Ovary (tissue), 10 donors: ENCODE measurements at places on chromosomes 2 and 18. TPM values are rescaled to one million over a fixed set of nuclear protein-coding genes. Genes with fewer than 3 reads are reported as not detected.

DNA sequence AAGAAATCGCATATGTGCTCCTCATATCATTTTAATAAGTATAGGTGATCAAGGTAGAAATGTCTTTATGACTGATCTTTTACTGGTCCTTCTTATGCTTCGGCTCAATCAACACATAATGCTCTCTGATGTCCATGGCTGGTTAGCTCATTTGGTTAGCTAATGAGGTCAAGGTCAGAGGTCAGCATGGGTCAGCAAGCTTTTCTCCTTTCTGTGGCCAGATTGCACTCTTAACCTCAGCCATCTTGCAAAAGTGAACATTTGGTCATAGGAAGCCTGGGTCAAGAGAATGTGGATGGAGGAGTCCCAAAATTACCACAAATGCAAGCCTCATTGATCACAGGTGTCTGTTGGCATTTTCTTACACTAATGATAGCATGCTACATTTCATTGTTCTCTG lies 35.4 kb upstream of the DARS1 start:
- no peak for DNase-seq

GRCh38 chr2:45000921-45001868 lies 8.1 kb downstream of the SIX2 start:
- no peak for DNase-seq

The IHH gene
- total RNA-seq = not detected

GRCh38 chr2:189579585-189580186 lies 900 bp downstream of the SLC40A1 start:
- DNase-seq = no peak

GRCh38 chr2:235836491-235836911 lies 331.7 kb downstream of the GBX2 start:
- DNase-seq = no peak

The RNF149 gene
- total RNA-seq = 44.4 TPM

DNA sequence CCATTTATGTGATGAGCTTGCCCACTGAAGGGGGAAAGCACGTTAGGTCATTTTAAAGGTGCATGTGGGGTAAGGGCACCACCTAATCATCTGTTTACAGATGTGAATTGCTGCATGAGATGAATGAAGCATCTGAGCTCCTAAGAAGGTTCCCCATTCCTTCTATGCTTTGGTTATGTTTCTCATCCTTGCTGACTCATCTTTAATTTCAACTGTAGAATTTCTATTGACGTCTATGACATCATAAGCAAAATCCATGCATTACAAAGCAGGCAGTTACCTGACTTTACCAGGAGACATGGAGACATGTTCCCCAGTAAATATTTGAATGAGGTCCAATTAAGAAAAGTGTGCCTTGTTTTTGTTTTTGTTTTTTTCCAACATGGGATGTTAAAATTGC lies 2.8 kb downstream of the SNTG2 start:
- no peak for DNase-seq

The MEP1B gene
- not detected for total RNA-seq

GRCh38 chr2:126655051-126655450 lies 907 bp upstream of the GYPC start:
- no peak for DNase-seq

The DCDC2C gene
- total RNA-seq = not detected

The KRCC1 gene
- total RNA-seq = 21.4 TPM

GRCh38 chr18:39781565-39781964 lies 2173.5 kb upstream of the PIK3C3 start:
- no peak for DNase-seq

- no peak for DNase-seq
These were observed 123.0 kb upstream of the THUMPD2 start for GRCh38 chr2:39902103-39902502.

The SMAD2 gene
- total RNA-seq = 144 TPM

The GPR55 gene
- 0.20 TPM for total RNA-seq

GRCh38 chr2:233040571-233040970 lies 8.1 kb downstream of the NEU2 start:
- no peak for DNase-seq

DNA sequence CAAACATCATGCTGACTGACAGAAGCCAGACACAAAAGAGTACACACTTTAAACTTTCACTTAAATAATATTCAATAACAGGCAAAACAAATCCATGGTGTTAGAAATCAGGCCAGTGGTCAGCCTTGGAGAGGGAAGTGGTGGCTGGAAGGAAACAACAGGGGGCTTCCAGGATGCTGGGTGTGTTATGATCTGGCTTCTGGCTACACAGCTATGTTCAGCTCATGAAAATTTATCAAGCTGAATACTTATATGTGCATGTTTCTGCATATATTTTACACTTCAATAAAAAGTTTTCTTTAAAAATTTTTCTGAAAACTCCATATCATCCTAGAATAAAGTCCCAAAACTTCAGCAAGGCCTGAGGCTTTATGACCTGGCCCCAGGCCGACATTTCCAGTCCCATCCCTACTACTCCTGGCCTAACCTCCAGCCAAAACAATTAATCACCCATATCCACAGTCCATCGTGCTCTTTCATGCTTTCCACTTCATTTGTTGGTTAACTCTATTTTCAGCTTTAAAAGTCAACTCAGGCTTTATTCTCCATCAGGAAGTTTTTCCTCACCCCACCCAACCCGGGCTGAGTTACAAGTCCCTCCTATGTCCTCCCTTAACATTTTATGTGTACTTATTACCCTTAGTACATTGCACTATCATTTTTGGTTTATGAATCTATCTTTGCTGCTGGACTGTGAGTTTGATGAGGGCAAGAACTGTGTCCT lies 27.9 kb upstream of the SPTBN1 start:
- DNase-seq = peak; percentile 18

The FOXI3 gene
- not detected for total RNA-seq

The GULP1 gene
- total RNA-seq = 44.9 TPM

The CNTNAP5 gene
- not detected for total RNA-seq

The EFR3B gene
- 1.5 TPM for total RNA-seq

GRCh38 chr2:148971547-148971946 lies 67.0 kb upstream of the LYPD6B start:
- no peak for DNase-seq

The RASGRP3 gene
- 2.3 TPM for total RNA-seq

The COLEC11 gene
- total RNA-seq = 48.6 TPM

The TFPI gene
- total RNA-seq = 42.1 TPM

GRCh38 chr2:169365029-169365480 lies 2.7 kb upstream of the LRP2 start:
- no peak for DNase-seq

GRCh38 chr2:229343661-229344060 lies 72.6 kb upstream of the PID1 start:
- no peak for DNase-seq

- peak; percentile 27 for DNase-seq
These were observed 535 bp downstream of the HOXD3 start for GRCh38 chr2:176157499-176158185.

GRCh38 chr2:20615466-20616241 lies 35.2 kb downstream of the HS1BP3 start:
- peak; percentile 37 for DNase-seq

The ADRA2B gene
- 1.3 TPM for total RNA-seq

DNA sequence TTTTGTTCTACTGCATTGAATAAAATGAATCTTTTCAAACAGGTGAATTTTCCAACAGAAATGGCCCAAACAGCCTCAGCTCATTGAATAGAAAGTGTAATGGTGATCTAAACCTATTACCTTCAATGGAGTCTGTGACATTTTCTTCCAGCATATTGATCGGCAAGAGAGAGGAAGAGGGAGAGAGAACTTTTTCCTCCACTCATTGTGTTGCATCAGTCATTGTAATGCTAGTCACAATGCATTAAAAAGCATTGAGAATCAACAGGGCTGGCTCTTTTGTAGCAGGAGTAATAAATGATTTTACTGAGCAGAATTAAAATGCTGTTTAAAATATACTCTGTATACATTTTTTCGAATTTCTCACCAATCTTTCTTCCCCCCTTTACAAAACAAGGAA lies 1794.5 kb upstream of the CELF4 start:
- no peak for DNase-seq

GRCh38 chr2:84796798-84797197 lies 84.1 kb downstream of the TRABD2A start:
- DNase-seq = no peak

DNA sequence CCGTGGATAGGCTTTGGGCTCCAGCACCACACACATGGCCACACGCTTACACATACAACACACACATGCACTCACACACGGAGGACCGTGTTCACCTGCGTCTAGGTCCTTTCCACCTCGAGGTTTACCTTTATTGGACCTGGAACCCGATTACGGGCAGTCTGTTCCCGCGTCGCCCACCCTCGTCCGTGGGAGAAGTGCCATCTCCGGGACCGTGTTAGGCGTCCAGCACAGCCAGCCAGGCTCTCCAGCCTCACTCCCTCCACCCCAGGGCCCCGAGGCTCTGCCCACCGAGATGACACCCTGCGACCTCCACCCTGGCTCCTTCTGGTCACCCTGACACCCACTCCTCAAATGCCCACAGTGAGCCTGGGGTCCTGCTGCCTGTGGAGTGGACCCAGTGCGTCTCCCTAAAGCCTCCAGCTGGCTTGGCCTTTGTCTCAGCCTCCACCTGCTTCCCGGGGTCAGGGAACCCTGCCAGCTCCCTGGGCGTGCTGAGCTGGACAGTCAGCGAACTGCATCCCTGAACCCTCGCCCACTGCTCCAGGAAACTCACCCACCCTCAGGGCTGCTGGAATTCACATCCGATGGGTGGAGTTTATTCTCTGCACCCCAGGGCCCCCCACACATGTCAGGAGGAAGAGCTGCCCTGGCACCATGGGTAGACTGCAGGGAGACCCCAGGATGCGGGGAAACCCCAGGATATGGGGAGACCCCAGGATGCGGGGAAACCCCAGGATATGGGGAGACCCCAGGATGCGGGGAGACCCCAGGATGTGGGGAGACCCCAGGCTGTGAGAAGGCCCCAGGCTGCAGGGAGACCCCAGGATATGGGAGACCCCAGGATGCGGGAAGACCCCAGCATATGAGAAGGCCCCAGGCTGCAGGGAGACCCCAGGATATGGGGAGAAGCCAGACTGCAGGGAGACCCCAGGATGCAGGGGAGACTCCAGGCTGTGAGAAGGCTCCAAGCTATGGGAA lies 33.0 kb downstream of the ADI1 start:
- no peak for DNase-seq

GRCh38 chr2:161662373-161662772 lies 38.2 kb downstream of the SLC4A10 start:
- DNase-seq = no peak

DNA sequence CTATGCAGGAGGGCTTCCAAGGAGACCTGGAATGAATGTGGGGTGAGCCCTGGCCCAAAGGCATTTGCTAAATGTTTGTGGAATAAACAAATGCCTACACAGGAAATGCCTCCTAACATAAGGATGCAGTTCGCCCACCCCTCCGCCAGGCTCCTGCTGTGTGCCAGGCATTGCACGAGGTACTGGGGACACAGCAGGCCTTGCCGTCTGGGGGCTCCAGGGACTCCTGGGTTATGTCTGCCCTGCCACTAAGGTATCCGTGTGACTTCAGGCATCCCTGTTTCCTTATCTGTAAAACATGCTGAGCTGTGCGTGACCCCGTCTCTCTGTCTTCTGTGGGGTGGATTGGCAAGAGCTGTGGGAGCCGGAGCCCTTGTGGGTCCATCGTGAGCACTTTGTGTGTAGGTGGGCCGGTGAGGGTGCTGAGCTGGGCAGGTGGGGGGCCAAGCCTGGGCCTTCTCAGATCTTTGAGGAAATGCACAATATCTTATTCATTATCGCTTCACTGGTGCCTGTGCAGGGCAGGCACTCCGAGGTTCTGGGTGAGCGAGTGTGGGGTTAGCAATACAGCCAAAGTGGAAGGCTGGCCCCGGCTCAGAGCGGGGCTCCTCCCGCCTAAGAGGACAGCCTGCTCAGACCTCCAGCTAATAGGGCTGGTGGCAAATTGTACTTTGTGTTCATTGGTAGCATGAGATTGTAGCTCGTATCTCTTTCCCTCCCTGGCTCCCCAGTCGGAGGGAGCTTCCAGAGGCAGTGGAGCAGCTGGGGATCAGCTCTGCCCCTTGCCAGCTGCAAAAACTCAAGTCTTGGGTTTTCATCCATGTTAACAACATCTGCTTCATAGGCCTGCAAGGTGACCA lies 126.8 kb downstream of the GLI2 start:
- no peak for DNase-seq

The BOLL gene
- not detected for total RNA-seq
